Activated CD4-positive, alpha-beta T cell treated with anti-CD3 and anti-CD28 coated beads for 48 hours (primary cell): ENCODE measurements at places on chromosomes 7 and 10.

GRCh38 chr10:92880233-92880861 lies 32.0 kb downstream of the EXOC6 start:
- no peak for DNase-seq

- no peak for DNase-seq
Measured at GRCh38 chr10:46536171-46536570, 20.3 kb downstream of the GPRIN2 start.

- no peak for DNase-seq
Measured at GRCh38 chr10:112490545-112490944, 43.5 kb downstream of the VTI1A start.

DNA sequence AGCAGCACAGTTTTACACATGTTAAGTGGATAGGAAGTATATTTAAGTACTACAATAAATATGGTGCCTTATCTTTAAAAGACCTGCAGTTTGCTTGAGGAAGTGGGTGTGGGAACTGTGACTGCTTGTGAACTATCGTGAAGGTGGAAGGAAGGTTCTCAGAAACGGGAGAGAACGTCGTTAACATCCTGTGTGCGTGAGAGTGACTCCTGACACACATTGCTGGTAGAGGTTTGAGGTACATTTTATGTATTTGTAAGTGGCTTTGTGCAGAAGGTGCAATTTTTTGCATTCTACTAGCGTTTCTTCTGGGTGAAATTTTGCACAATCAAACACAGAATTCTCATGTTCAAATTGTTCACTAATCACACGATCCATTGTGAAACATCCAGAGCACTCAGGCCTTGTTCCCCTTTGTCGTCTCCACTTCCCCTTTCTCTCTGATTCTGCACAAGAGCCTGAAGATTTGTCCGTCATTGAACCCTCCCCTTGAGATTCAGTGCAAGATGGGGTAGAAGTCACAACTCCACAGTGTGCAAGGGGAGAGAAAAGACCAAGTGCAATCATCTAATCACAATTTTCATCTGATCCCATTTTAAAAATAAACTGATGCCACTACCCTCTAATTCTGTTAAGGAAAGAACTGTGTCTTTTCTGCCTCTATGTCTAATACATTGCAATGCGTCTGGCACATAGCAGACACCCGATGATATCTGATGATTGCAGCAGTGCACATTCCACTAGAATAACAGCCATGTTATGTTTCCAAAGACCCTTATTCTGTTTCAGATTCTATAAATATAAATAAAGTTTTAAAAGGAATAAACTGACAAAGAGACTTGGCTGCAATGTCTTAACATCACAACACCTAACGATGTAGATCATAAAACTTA lies 279.9 kb downstream of the NEBL start:
- no peak for DNase-seq

GRCh38 chr7:116779931-116780330 lies 82.5 kb upstream of the CAPZA2 start:
- DNase-seq = no peak

DNA sequence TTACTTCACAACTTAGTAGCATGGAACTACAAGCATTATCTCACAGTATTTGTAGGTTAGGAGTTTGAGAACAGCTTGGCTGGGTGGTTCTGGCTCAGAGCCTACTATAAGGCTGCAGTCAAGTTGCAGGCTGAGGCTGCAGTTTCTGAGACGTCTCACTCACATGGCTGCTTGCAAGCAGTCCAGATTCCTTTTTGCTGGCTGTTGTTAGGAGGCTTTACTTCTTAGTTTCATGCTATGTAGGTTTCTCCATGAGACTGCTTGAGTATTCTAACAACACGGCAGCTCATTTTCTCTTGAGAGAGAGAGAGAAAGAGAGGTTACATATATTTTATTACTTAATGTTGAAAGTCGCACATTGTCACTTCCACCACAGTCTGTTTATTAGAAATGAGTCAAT lies 1073.9 kb downstream of the NXPH1 start:
- DNase-seq = no peak

GRCh38 chr7:70835658-70836057 lies 296.3 kb upstream of the GALNT17 start:
- no peak for DNase-seq

GRCh38 chr7:128122576-128123290 lies 91.5 kb upstream of the LRRC4 start:
- DNase-seq = no peak

GRCh38 chr10:73159038-73159648 lies 8.7 kb downstream of the ECD start:
- DNase-seq = peak; percentile 65

DNA sequence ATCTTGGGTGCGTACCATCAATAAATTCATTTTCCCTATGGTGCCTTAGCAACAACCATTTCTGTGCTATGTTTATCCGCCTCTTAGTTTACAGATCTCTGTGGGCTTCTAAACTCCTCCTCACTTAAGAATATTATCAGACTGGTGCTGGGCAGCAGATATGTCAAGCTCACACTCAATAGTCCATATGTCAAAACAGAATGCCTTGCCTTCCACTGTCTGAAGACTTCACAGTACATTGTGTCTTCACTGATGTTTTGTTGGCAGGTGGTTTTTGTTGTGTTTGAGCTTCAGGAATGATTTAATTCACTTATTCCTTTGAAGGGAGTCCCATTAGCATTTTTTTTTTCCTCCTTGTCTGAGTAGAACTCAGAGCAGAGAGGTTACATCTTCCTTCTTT lies 419.6 kb downstream of the DNAJB9 start:
- DNase-seq = no peak

GRCh38 chr7:99594948-99595745 lies 2.9 kb upstream of the TMEM225B start:
- no peak for DNase-seq

DNA sequence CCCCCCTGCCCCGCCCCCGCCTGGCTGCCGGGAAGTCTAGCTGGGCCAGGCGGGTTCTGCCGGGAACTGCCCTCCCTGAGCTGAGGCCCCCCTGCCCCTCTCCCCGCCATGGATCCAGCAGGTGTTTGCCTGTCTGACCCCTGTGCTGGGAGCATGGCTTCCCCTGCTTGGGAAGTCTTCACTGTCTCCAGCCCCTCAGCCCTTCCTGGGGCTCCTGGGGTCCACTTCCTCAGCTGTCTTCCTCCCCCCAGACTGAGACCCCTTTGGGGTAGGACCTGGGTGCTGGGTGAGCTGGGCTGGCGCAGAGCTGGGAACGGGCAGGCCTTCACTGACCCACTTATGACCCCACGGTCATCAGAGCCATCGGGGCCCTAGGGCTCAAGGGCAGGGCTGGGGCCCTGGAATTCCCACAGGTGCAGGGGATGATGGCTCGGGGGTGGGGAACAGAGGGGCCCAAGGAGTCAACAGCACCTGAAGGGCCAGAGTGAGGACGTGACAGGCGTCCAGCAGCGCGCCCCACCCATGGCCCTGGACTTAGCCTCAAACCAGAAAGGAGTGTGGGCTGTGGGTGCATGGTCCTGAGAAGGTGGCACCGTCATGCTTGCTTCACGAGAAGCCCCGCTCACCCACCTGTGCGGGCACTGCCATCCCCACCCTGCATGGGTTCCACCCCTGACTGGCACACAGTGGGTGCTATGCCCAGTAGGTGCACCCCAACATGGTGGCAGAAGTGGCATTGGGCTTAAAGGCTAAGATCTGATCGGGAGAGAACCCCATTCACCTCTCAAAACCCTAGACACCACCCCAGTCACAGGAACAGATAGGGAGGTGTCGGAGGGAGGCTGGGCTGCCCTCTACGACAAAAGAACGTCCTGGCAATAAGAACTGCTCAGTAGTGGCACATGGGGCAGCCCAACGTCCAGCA lies 16.2 kb upstream of the TNRC18 start:
- no peak for DNase-seq

DNA sequence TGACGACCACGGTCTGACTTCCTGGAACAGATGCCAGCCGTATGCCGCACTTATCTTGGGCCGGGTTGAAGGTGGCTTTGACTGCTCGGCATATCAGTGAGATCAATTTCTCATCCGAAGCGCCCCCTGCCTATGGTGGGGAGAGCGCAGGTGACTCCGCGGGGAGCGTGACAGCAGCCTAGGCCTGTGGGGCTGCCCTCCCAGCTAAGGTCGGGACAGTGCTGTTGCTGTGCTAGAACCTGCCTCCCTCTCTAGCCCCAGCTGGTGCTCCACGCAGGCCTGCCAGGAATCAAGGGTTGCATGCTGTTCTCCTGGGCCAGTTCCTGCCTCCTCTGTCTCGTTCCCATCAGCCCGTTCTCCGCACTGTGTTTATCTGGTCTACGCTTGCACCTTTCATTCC lies 49.8 kb downstream of the PODXL start:
- no peak for DNase-seq

- DNase-seq = no peak
Measured at GRCh38 chr10:65358565-65358964, 1567.3 kb upstream of the LRRTM3 start.

- no peak for DNase-seq
Measured at GRCh38 chr10:56920601-56921261, 559.7 kb upstream of the ZWINT start.

GRCh38 chr7:128794020-128794419 lies 2.3 kb downstream of the CCDC136 start:
- DNase-seq = peak; percentile 30

DNA sequence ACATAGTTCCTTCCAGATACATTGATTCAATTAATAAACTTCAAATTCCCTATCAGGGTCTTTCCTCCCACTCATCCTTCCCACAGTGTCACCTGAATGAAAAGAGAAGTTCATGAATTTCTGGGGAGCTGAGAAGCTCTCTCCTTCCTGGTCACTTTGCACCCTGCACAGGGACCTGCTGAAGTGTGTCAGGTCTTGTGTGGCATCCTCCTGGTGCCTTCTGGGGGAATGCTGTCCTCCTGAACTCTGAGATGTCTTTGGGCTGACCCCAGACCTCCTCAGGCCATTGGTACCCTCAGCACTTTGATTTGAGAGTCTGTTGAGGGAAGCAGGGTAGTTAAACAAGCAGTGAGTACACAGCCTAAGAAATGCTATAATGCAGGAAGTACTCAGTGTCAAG lies 39.5 kb upstream of the ITGA8 start:
- DNase-seq = no peak

DNA sequence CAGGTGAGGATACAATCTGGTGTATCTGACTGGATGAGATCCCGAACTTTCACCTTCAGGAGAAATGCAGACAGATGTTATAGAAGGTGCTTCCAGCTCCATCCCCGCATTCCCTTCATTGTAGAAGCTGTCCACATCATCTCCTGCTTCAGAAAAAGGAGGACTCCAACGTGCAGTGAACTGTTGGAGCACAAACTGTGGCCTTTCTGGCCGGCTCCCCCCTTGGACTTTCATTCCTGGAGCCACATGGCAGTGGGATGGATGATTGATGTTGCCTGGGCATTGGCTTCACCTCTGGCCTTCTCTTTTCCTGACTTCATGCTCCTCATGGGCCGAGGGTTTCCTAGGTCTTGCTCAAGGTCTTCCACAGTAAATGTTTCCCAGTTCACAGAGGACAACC lies 29.6 kb upstream of the ZNF273 start:
- DNase-seq = no peak

- no peak for DNase-seq
Measured at GRCh38 chr10:116766241-116766827, 24.0 kb upstream of the HSPA12A start.

DNA sequence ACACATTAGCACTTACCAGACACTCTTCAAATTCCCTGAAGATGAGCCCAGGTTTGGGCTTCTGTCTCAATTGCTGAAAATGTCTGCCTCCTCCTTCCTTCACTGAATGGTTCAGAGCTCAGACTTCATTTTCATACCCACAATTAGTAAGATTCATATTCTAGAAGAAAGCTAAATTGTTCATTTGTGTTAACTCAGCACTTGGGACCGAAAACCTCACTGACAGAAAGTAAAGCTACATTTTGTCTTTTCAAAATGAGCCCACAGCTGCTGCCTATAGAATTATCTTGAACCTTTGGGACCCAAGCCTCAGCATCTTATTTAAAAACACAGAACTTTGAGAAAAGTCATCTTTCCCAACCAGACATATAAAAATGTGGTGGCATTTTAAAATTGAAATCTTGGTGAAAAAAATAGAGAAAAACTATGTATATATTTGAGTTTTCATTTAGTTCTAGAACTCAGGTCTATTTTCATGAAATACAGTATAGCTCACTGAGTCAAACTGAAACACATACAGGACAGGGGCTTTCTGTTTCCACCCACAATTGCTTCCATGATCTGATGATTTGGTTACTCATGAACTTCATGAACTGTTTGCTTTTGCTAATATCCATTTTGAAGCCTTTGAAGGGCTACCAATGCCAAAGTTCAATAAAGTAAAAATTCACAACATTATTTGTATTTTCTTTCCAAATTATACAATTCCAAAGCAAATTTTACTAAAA lies 119.1 kb upstream of the PFKP start:
- DNase-seq = no peak

DNA sequence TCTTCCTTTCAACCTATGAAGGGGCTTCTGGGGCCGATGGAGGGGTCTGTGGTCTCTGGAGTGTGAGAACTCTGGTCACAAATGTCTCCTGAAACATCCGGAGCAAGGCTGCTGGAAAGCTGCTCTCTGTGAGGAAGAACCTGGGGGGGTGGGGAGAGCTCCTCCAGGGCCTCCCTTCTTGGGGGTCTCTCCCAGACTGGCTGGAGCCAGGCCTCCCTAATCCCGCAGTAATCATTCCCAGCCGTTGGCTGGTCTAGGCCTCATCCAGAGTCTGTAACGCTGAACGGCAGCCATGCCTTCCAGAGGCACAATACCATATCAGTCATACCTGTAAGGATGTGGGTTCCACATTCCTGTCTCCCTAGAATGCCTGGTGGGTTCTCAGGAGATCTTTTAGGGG lies 4.4 kb upstream of the LZTS2 start:
- no peak for DNase-seq

DNA sequence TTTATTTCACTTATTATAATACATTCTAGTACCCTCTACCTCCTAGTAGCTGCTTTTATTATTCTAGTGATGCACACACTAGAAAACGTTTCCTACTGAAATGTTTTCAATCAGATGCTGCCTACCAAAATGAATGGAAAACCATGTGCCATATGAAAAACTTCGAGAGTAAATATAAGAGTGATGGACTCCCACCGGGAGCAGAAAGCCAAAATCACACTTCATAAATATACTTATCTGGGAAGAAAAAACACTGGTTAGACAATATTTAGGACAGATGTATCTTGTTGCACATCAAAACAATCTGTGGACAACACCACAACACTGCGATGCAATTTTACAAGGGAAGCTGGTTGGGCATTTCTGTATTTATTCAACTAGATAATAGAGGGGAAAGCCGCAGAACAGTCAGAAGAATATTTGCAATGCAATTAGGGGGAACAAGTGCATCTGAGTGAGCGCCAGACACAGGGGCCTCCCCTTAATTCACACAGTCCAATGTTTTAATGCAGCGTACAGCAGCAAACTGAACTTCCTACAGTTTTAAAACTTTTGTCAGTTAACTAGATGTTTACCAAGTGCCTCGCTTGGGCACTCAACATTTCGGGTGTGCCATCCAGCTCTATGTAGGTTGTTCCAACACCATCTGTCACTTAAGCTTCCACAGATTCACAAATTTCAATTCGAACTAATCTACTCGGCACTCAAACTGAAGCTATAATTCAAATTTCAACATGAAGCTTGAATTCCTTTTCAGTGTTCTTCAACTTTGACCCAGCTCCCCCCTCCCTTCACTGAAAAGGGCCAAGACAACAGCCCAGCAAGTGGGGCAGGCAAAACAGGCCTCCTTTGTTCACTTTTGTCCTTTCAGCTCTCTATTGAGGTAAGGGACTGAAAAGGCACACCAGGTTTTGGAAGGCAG lies 7.4 kb downstream of the NRCAM start:
- DNase-seq = no peak

GRCh38 chr10:102344067-102344466 lies 51.4 kb upstream of the NFKB2 start:
- DNase-seq = no peak

- peak; percentile 17 for DNase-seq
Measured at GRCh38 chr10:73875139-73875475, 752 bp upstream of the CAMK2G start.
